Cerebellar nuclear complex (tissue), 1 donor: ENCODE measurements at places on chromosomes 3 and 15.

DNA sequence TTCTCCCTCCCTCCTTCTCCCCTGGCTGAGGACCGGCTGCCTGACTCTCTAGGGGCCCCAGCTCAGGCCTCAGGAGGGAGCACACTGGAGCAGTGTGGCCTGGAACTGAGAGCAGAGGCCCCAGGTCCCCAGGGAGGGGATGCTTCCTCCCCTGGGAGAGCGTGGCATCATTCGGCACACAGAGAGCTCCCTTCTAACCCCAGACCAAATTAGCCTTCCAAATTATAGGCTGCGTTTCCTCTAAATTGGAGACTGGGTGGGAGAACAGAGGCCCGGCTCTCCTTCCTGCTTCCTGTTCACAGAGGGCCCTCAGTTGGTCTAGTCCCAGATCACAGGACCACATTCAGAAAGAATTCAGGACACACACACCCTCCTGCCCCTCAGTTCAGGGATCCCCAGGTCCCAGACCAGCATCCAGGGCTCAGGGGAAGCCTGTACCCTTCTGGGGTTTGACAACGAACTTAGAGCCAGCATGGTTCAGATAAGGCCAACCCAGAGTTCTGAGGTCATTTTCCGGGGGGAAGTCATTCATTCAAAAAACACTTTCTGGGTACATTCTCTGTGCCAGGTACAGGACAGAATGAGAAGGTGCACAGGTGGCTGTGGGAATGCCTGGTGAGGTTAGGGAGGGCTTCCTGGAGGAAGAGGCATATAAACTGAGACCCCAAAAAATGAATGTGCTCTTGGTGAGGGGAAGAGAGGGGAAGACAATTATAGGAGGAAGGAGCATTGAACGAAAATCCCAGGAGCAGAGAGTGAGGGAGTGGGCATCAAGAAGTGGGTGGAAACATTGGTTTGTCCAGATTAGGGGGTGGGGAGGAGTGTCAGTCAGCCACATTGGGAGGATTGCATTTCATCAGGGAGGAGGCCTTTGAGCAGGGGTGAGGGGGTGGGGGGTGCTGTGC is 28.4 kb upstream of the RPL29 start:
- DNase-seq = no peak

- no peak for DNase-seq
Observed at GRCh38 chr3:124765197-124765840, 35.1 kb downstream of the UMPS start.

DNA sequence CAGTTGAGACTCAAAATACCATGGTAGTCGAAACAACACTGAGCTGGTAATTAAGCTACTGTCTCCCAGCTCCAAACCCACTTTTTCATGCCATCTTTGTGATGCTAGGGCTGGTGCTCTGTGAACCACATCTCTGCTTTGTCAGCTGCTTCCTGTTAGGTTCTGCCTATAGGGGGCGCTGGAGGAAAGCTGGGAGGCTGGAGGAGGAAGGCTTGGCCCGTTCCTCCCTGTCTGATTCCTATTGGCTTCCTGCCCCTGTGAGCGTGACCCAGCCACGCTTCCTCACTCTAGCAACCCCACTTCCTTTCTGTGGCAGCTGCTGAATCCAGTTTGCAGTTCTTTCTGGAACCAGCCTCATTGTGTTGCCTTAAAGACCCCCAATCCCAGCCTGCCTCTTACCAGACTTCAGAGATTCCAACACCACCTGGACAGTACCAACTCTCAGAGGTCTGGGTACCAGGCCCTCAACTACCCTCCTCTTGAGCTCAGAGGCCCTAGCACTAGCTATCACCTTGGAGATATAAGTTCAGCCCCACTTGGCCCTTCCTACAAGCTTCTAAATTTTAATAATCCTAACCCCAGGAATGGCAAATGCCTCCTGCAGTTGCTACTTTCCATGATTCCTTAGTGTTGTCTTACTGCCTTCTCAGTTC is 120.9 kb downstream of the ERC2 start:
- DNase-seq = no peak

- DNase-seq = no peak
Observed at GRCh38 chr3:38396239-38396638, 49.7 kb downstream of the XYLB start.

DNA sequence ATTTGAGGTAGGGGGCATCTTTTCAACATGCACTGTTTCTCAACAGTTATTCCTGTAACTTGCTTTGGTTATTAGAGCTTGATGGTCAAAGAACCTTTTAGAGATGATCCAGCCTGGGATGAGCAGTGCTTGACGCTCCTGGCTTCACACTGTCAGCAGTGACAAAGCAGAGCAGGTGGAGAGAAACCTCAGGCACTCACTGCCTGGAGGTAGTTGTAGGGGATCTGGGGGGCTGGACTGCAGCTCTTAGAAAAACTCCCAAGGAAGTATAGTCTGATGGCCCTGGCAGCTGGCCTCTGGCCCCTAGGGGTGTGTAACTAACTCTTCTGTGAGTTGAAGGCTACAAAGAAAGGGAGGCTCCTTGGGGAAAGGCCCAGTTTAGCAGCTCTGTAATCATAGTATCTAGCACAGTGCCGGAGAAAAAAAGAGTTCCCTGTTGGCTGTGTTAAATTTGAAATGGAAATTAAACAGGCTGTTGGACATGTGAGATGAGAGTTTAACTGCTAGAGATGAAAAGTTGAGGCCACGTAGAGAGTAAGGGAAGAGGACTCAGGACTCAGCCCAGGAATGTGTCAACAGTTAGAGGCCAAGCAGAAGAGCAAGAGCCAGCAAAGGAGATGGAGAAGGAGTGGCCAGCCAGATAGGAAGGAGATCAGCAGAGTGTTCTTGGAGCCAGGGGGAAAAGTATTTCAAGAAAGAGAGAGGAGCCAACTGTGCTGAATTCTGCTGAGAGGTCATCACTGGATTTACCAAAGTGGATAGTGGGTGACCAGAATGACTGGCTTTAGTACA is 14.2 kb downstream of the OXNAD1 start:
- DNase-seq = no peak

DNA sequence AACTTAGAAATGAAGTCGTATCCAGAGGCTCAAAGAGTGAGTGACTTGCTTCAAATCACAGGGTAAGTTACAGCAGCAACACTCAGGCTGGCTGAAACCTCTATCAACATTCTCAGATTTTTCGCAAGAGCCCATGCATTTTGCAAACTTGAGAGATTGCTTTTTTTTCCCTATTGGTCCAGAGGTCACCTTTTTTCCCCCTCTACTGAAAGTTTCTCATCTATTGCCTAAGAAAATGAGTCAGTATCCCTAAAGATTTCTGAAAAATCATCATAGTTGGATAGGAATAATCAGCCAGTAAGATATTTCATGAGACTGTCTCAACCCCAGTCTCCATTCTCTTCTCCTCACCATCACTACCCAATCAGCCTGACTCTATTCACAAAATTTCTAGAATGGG is 410.6 kb downstream of the FOXP1 start:
- DNase-seq = no peak

- DNase-seq = no peak
Observed at GRCh38 chr3:187150599-187150998, 11.3 kb upstream of the RPL39L start.

- DNase-seq = no peak
Observed at GRCh38 chr3:127132876-127133275, 60.1 kb upstream of the PRR23E start.

GRCh38 chr15:62821384-62822131 is 221.0 kb upstream of the TPM1 start:
- no peak for DNase-seq

DNA sequence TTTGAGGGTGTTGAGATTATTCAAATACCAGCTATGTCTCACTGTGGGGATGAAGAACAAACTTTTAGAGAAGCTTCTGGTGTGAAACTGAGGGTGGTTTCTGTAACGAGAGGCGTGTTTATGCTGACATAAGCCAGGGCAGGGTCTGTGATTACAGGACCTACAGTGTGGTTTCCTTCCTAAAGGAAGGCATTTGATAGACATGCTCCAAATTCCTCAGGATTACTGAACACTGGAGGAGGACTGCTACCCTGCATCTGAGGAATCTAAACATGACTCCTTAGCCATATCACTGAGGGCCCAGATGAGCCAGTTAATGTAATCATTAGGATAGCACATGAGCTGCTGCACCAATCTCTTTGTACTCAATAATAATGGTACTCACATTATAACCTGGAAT is 328.4 kb upstream of the UMPS start:
- no peak for DNase-seq

DNA sequence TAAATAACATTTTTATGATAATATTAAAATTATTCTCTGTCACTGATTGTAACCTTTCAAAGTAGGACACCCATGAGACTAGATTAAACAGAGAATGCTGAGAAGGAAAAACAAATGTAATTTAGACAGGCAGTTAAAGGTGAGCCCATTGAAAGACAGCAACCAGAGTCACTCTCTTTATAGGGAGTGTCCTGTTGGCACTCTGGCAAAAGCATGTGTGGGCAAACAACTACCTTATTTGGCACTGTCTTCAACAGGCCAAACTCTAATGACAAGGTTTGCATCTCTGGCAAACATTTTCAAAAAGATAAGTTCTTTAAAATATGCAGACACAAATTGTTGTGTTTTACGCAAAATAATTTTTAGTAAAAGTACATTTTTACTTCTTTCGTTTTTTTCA is 29.8 kb downstream of the NFKBIZ start:
- DNase-seq = no peak

- DNase-seq = no peak
Observed at GRCh38 chr3:9583792-9584191, 30.2 kb upstream of the LHFPL4 start.

DNA sequence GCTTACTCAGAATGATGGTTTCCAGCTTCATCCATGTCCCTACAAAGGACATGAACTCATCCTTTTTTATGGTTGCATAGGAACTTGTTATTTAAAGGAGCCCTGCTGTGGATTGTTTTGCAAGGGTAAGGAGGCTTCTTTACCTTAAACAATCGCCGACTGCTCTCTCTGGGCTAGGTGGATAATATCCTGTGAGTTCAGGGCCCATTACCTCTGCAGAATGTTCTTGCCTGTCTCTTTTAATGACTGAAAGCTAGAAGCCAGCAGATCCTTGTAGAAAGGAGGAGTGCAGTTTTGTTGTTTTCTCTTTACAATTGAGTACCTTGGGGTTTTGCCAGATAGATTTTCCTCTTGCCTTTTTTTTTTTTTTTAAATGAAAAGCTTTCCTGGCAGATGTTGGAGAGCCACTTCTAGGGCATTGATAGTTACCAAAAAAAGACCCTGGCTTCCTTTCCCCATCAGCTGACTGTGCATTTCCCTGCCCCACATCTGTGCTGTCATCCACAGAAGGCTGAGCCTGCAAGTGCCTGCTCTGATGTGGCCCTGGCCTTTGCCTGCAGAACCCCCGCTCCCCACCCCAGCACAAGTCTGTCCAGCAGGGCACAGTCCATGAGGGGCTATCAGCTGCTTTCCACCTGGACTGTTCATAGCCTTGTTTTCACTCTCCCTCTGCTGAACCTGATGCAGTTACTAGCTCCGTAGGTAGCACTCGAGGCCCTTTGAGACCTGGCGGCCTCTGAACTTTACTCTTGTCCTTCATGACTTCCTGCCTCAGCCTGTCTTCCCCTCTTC is 113.1 kb downstream of the CHCHD6 start:
- DNase-seq = no peak

- no peak for DNase-seq
Observed at GRCh38 chr3:30934208-30934550, 39.7 kb upstream of the GADL1 start.

GRCh38 chr3:178439504-178439903 is 96.7 kb upstream of the KCNMB2 start:
- DNase-seq = no peak

GRCh38 chr15:31305375-31305774 is 21.3 kb upstream of the KLF13 start:
- DNase-seq = no peak

GRCh38 chr3:39139442-39139841 is 13.9 kb downstream of the CSRNP1 start:
- DNase-seq = no peak

GRCh38 chr15:98712845-98713584 is 64.7 kb downstream of the IGF1R start:
- no peak for DNase-seq

DNA sequence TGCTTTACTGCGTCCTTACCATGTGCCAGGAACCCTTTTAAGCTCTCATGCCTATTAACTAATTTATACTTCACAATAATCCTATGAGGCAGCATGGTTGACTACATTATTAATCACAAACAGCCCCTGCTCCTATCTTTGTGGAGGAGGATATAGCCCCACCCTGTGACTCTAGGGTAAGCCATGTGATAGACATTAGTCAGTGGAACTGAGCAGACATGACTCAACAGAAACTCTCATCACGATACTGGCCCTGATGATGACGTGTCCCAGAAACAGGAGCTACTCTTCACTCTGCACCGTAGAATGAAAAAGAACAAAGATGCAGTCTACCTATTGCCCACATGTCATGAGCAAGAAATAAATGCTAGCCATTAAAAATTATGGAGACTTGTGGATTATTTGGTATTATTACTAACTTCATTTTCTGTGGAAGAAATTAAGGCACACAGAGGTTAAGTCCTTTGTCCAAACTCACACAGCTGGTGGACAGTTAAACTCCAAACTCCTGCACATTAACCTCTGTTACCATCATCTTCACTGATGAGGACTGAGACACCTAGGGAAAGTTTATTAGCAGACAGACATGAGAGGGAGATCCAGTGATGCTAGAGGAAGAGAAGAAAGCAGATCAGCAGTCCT is 51.2 kb downstream of the CFAP20DC start:
- DNase-seq = no peak

- DNase-seq = no peak
Observed at GRCh38 chr15:66241087-66241907, 12.3 kb downstream of the MEGF11 start.

- no peak for DNase-seq
Observed at GRCh38 chr3:5488771-5489170, 301.3 kb downstream of the EDEM1 start.

DNA sequence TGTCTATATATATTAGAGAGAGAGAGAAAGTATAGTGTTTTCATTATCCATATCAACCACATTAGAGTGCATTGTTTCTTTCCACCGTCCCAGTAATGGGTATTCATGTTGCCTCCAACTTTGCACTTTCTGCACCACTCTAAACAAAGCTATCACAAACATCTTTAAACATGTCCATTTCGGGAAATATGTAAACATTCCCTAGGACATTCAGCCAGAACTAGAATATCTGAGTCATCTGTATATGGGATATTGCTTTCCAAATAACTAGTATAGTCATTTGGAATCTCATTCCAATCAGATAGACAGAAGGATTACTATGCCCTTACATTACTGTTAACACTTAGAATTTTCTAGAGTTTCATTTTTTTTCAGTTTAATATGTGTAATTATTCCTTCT is 914.9 kb upstream of the EPHA6 start:
- DNase-seq = no peak
